Sigmoid colon (tissue), 7 donors: ENCODE measurements at places on chromosomes 12 and 14. TPM values are rescaled to one million over a fixed set of nuclear protein-coding genes. Genes with fewer than 3 reads are reported as not detected.

DNA sequence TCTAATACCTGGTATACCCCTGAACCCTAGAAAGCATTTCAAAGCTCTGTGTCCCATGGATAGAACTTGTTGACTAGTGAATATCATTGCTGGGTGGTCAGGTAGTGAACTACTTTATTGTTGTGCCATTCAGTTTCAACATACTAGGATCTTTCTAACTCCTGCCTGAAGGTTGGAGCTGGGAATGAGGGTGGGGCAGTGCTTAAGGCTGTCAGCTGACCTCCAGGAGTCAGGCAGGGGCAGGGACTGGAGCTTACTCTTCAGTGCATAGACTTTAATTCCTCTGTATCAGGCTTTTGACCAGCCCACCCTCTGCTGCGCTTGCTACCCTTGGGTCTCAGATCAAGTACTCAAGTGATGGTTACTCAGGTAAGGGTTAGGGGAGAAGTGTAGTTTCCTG is 102.6 kb upstream of the RFX4 start:
- no peak for DNase-seq
- H3K4me1 ChIP-seq: no peaks in the 10 kb centered on the region
- no peaks in the 10 kb centered on the region for H3K36me3 ChIP-seq

GRCh38 chr14:61672796-61673195 is 22.5 kb upstream of the HIF1A start:
- no peaks in the 10 kb centered on the region for H3K36me3 ChIP-seq
- H3K4me3 ChIP-seq: no peak overlapping the region
- no peak for DNase-seq
- H3K27ac ChIP-seq: no peak overlapping the region
- no peaks in the 10 kb centered on the region for H3K27me3 ChIP-seq
- no peaks in the 10 kb centered on the region for H3K4me1 ChIP-seq

- no peaks in the 10 kb centered on the region for H3K27me3 ChIP-seq
- H3K4me3 ChIP-seq: no peak overlapping the region
- no peak for DNase-seq
- peaks cover 29% of the 10 kb centered on the region for H3K4me1 ChIP-seq
- peak overlapping the region; percentile 96 for H3K27ac ChIP-seq
Observed at GRCh38 chr12:106985479-106985878, 1.5 kb downstream of the MTERF2 start.

- no peak overlapping the region for H3K27ac ChIP-seq
- peaks cover 78% of the 10 kb centered on the region for H3K4me1 ChIP-seq
- peak; percentile 59 for DNase-seq
- H3K4me3 ChIP-seq: no peak overlapping the region
- H3K27me3 ChIP-seq: no peaks in the 10 kb centered on the region
Observed at GRCh38 chr14:68661226-68662225, 131.3 kb downstream of the ZFP36L1 start.

GRCh38 chr12:26239852-26240815 is 44.8 kb downstream of the SSPN start:
- H3K36me3 ChIP-seq: no peaks in the 10 kb centered on the region
- no peak for DNase-seq
- H3K27me3 ChIP-seq: no peaks in the 10 kb centered on the region
- H3K4me3 ChIP-seq: no peak overlapping the region
- H3K4me1 ChIP-seq: no peaks in the 10 kb centered on the region
- H3K27ac ChIP-seq: peak overlapping the region; percentile 66

GRCh38 chr12:3145033-3145432 is 67.9 kb downstream of the TSPAN9 start:
- H3K27me3 ChIP-seq: no peaks in the 10 kb centered on the region
- no peak overlapping the region for H3K27ac ChIP-seq
- no peaks in the 10 kb centered on the region for H3K36me3 ChIP-seq
- no peak overlapping the region for H3K4me3 ChIP-seq

DNA sequence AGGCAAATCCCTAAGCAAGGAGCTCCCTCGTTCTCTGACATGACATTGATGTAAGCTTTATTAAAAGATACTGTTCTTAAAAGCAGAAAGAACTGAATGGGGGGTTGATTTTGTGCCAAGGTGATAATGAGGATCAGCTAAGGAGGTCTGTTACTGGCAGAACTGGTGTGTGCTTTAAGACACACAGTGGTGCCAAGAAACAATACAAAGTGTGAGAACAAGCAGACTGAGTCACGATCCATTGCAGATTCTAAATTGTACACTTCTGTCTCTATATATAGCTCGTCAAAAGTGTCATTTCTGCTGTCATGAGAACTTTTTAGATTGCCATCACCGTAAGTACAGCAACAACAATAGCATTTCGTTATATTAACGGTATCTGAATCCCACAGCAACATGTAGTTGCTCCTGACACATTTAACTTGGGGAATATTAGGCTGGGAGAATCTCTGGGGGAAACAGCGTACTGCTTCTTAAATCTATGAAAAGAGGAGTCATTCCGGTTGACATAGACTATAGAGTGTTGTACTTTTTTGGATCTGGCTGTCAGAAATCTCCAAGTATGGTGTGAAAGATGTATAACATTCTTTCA is 151.3 kb upstream of the PRKD1 start:
- peaks cover 7% of the 10 kb centered on the region for H3K4me1 ChIP-seq
- no peak overlapping the region for H3K4me3 ChIP-seq
- H3K27me3 ChIP-seq: no peaks in the 10 kb centered on the region
- no peak for DNase-seq
- no peaks in the 10 kb centered on the region for H3K36me3 ChIP-seq

DNA sequence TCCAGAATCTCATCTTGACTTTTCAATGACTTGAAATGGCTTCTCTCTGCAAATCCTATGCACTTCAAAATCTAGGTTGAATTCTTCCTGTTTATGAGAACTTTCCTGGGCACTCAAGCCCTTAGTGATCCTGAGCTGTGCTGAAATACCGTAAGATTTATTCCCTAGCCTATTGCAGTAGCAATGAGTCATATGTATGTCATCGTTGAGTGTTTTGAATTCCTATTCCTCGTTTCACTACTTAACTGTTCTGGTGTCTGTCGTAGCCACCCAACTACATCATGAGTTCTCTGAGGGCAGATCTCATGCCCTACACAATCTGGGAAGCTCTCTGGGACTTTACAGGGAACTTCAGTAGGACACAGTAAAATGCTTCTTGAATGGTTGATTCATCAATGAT is 190.8 kb upstream of the TMEM132C start:
- no peaks in the 10 kb centered on the region for H3K27me3 ChIP-seq
- no peak for DNase-seq
- H3K4me3 ChIP-seq: no peak overlapping the region
- H3K4me1 ChIP-seq: no peaks in the 10 kb centered on the region

GRCh38 chr12:111705672-111706071 is 19.8 kb downstream of the ACAD10 start:
- H3K4me3 ChIP-seq: no peak overlapping the region
- H3K36me3 ChIP-seq: peaks cover 25% of the 10 kb centered on the region
- H3K4me1 ChIP-seq: no peaks in the 10 kb centered on the region

DNA sequence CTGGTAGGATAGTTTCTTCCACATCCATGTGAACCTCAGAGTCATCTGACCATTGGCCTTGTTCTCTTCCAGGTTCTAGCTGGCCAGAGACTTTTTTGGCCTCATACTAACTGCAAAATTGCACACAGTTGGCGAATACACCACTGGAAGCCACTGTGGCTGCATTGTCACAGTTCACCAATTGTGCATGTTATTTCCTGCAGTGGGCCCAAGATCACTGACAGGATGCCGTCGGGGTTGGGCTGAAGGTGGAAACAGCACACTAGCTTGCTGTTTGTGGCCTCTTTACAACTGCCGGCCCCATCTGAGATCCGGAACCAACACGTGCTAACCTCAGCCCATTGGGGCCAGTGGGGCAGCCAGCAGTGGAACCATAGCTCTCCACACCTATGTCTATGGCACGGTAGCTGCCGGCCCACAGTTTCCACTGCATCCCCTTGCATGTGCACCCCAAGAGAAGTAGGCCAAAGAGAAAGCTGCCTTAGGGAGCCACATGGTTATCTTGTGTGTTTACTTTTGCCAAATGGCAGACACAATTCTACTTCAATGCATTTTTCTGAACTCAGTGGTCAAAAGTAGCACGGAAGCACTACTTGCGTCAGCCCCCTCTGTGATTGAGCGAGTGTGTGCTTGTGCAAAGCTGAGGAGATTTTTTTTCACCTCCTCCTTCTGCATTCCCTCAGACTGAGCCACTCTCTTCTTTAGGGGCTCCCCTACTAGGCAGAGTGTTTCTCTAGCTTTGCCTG is 464.0 kb downstream of the RAD51B start:
- H3K36me3 ChIP-seq: no peaks in the 10 kb centered on the region
- DNase-seq: no peak
- peaks cover 30% of the 10 kb centered on the region for H3K4me1 ChIP-seq
- no peak overlapping the region for H3K4me3 ChIP-seq
- H3K27me3 ChIP-seq: no peaks in the 10 kb centered on the region

- no peak for DNase-seq
- H3K36me3 ChIP-seq: no peaks in the 10 kb centered on the region
- H3K27me3 ChIP-seq: no peaks in the 10 kb centered on the region
Observed at GRCh38 chr12:94112121-94112520, 36.3 kb upstream of the PLXNC1 start.

- no peaks in the 10 kb centered on the region for H3K4me1 ChIP-seq
- no peak overlapping the region for H3K27ac ChIP-seq
- H3K27me3 ChIP-seq: no peaks in the 10 kb centered on the region
Observed at GRCh38 chr14:94679106-94679810, 67.1 kb downstream of the SERPINA3 start.

- peaks cover 15% of the 10 kb centered on the region for H3K36me3 ChIP-seq
- no peaks in the 10 kb centered on the region for H3K4me1 ChIP-seq
- no peak overlapping the region for H3K4me3 ChIP-seq
- no peaks in the 10 kb centered on the region for H3K27me3 ChIP-seq
- DNase-seq: no peak
- peak overlapping the region; percentile 38 for H3K27ac ChIP-seq
Observed at GRCh38 chr14:75010472-75011093, 7.9 kb downstream of the EIF2B2 start.

- no peak overlapping the region for H3K27ac ChIP-seq
- H3K27me3 ChIP-seq: no peaks in the 10 kb centered on the region
- H3K4me3 ChIP-seq: no peak overlapping the region
- H3K36me3 ChIP-seq: no peaks in the 10 kb centered on the region
Observed at GRCh38 chr14:51609955-51610283, 41.8 kb upstream of the FRMD6 start.

- DNase-seq: no peak
- H3K36me3 ChIP-seq: no peaks in the 10 kb centered on the region
- H3K27ac ChIP-seq: no peak overlapping the region
- H3K4me1 ChIP-seq: peaks cover 5% of the 10 kb centered on the region
- H3K27me3 ChIP-seq: no peaks in the 10 kb centered on the region
Observed at GRCh38 chr14:24130717-24131548, 474 bp downstream of the FITM1 start.

GRCh38 chr12:102021540-102022246 is 40.1 kb downstream of the WASHC3 start:
- no peaks in the 10 kb centered on the region for H3K36me3 ChIP-seq
- no peak for DNase-seq
- no peak overlapping the region for H3K4me3 ChIP-seq
- peaks cover 46% of the 10 kb centered on the region for H3K4me1 ChIP-seq
- no peaks in the 10 kb centered on the region for H3K27me3 ChIP-seq

GRCh38 chr14:22332686-22333421 is 256.2 kb downstream of the DAD1 start:
- no peaks in the 10 kb centered on the region for H3K4me1 ChIP-seq
- no peak for DNase-seq
- no peak overlapping the region for H3K4me3 ChIP-seq

DNA sequence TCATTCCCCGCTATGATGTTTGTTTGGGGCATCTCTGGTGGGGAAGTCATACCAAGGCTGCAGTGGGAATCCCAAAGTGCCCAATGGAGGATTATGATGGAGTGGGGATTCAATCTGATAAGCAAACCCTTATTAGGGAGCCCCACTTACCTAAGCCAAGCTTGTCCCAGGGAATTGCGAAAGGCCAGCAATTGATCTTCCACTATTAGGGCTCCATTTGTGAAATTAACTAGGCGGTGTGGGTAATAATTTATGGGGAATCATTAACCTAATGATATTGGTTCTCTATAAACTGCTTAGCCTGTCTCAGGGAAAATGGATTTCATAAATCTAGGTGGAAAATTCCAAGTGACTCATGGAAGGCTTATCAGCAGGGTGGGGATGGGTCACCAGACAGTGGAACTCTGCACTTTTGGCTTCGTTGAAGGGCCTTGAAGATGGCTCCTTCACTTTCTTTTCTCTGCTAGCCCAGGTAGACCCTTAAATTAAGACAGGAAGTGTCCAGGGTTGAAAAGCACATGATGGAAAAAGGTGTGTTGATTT is 113.0 kb upstream of the WSCD2 start:
- H3K4me3 ChIP-seq: no peak overlapping the region
- no peaks in the 10 kb centered on the region for H3K4me1 ChIP-seq
- no peaks in the 10 kb centered on the region for H3K36me3 ChIP-seq

DNA sequence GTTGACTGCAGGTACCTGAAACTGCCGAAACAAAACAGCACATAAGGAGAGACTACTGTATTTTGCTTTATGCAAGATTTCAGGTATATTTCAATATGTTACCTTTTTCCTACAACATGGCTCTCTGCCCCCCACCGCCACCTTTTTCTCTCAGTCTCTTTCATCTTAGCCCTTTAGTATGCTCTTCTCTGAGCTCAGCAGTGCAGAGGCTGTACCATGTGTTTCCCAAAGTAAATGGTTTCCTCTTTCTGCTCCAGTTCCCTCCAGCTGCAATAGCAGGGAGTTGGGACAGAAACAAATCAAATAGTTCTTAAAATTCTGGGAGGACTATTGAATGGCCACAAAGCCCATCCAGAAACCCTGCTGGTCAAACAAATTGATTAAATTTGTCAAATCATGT is 4.3 kb downstream of the AMN1 start:
- no peak for DNase-seq
- H3K4me3 ChIP-seq: no peak overlapping the region
- H3K27me3 ChIP-seq: no peaks in the 10 kb centered on the region
- H3K36me3 ChIP-seq: no peaks in the 10 kb centered on the region

- H3K36me3 ChIP-seq: no peaks in the 10 kb centered on the region
- no peaks in the 10 kb centered on the region for H3K27me3 ChIP-seq
- H3K4me3 ChIP-seq: no peak overlapping the region
- DNase-seq: no peak
- peaks cover 17% of the 10 kb centered on the region for H3K4me1 ChIP-seq
Observed at GRCh38 chr12:60043236-60043635, 447.4 kb downstream of the SLC16A7 start.

DNA sequence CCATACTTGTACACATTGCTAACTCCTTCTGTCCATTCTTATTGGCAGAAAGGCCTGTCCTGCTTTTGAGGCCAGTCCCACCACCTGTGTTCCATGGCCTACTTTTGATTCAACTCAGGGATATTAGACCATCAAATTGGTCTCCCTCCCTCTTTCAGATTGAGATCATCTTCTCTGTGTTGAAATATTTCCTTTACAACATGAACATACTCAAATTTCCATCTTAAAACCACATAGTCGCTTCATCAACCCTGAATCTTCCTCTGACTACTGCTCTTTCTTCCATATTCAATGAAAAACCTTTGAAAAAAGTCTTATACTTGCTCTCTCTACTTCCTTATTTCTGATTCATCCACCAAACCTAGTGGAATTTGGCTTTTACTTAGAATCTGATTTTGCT is 34.9 kb downstream of the TRMT5 start:
- no peak overlapping the region for H3K27ac ChIP-seq
- no peaks in the 10 kb centered on the region for H3K36me3 ChIP-seq
- H3K27me3 ChIP-seq: no peaks in the 10 kb centered on the region
- no peak for DNase-seq
- H3K4me1 ChIP-seq: peaks cover 6% of the 10 kb centered on the region
- no peak overlapping the region for H3K4me3 ChIP-seq

RESF1 gene
- total RNA-seq: 36.4 TPM

BMAL2 gene
- 3.6 TPM for total RNA-seq

CISTR gene
- not detected for total RNA-seq

ASCL1 gene
- not detected for total RNA-seq

ACOT6 gene
- not detected for total RNA-seq

TAS2R46 gene
- total RNA-seq: 5.0 TPM

KRT5 gene
- not detected for total RNA-seq

INHBC gene
- not detected for total RNA-seq

MUCL1 gene
- not detected for total RNA-seq
